ENCODE measurements at places on chromosomes 5 and 9.

DNA sequence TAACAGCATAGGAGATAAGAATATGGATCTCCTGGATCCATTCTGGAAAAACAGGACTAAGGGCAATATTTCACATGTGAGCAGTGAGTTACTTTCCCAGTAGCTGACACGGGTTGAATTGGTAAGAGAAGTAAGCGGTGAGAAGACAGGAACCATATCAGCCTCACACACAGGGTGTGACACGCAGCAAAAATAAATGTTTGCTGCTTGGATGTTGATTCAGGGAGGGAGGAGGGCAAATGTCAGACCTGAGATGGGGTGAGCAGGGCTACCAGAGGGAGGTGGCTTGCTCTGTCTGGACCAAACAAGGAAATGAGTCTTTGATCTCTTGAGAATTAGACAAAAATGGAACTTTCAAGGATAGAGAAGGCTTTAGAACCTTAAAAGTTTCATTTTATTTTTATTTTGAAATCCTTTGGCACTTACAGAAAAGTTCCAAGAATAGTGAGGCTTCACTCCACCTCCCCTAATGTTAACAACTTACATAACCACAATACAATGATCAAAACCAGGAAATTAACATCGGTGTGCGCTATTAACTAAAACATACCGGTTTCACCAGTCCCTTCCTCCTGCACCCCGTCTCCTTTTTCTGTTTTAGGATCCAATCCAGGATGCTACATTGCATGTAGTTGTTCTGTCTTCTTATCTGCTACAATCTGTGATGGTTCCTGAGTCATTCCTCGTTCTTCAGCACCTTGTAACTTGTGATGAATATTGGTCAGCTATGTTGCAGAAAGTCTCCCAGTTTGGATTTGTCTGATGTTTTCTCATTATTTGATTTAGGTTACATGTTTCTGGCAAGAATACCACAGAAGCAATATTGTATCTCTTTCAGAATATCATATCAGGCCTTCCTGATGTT, 20.5 kb upstream of the ARHGEF28 start:
- DNase-seq: no peak

- peak; percentile 81 for DNase-seq
Observed at GRCh38 chr9:109733690-109734089, 46.3 kb upstream of the PALM2AKAP2 start.

DNA sequence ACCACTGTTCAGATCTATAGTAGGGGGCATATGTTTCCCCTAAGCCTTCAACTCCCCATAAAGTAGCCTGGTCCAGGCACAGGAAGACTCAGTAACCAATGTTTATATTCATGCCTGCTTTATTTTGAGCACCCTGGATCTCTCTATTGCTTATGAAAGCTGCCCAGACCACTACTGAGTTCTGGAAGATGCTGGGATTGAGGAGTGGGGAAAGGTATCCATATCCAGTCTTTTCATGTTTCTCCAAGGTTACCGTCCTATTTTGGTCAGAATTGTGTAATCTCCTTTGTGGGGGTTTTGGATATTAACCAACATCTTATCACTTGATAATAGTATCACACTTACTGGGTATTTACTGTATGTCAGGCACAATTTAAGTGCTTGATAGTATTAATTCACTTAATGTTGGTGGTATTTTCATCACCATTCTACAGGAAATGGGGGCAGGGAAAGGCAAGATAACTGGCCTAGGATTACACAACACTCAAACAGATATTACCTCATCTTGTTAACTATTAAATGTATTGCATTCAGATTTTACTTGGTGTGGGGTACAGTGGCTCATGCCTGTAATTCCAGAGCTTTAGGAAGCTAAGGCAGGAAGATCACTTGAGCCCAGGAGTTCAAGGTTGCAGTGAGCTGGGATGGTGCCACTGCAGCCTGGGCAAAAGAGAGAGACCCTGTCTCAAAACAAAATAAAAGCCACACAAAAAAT, 36.3 kb downstream of the RUSC2 start:
- DNase-seq: peak; percentile 72

- no peak for DNase-seq
Observed at GRCh38 chr5:167375125-167375524, 916.3 kb upstream of the WWC1 start.

DNA sequence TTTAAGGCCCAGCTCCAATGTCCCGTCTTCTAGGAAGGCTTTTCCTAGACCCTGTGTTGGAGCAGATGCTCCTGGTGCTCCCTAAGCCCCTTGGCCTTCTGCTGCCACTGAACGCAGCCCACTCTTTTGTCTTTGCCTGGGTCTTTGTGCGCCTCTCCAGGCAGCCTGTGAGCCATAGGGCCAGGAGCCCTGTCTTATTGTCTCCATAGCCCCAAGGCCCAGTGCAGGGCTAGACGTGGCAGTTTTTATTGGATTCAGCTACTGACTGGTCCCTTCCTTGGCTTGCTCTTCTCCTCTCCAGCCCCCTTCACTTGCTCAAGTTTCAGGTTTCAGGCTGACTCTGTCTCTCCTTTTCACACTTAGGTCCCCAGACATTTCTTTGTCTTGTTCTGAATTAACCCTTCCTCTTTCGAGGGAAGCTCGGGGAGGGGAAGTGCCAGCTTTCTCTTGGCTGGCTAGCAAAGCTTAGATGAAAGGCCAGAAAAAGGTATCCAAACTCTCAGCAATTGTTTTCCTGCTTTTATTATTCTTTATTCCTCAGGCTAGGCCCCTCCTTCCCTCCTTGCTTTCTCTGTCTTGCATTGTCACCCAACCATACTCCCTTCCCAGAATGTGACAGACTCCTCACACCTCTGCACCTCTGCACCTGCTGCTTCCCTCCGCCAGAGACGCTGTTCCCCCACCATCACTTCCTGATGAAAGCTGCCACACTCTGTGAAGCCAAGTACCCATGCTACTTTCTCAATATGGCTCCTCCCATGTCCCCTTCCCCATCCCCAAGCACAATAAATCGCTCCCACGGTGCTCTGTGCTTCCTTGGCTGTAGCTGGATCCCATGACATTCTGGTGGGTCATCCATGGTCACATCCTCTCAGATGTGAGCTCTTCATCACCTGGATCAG, 101.6 kb upstream of the CPEB4 start:
- no peak for DNase-seq

DNA sequence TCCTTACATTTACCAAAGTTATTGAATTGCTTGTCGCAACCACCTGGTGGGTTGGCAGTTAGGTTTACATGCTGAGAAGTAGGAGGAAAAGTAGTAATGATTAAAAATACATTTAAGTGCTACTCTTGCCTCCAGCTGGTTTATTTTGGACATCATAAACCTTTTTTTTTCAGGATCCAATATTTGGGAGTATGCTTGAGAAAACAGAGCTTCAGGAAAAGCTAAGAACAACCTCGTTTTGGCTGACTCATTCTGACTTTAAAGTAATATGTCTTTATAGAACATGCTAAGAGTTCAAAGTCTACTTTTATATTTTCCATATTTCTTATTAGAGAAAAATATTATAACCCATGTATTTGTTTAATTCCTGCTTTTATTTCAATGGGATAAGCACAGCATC, 41.7 kb upstream of the BNC2 start:
- DNase-seq: peak; percentile 55

DNA sequence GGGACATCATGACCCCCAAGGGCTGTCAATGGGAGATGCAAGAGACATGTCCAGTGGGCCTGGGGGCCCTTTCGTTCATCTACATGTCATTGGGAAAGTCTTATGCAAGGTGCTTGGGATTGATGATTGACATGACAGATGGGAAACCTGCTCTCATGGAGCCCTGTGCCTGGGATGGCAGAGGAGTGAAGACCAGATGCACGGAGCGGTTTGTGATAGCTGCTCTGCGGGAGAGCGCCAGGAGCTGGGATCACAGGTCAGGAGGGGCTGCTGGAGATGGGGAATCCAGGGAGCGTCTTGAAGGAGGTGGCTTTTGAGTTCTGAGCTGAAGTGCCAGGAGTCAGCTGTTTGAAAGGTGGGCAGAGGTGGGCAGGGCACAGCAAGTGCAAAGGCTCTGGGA, 104.3 kb downstream of the FGF18 start:
- DNase-seq: no peak

- DNase-seq: peak; percentile 8
Observed at GRCh38 chr5:131218392-131218791, 45.5 kb upstream of the CDC42SE2 start.

GRCh38 chr9:97484134-97484533, 17.3 kb upstream of the TMOD1 start:
- no peak for DNase-seq

DNA sequence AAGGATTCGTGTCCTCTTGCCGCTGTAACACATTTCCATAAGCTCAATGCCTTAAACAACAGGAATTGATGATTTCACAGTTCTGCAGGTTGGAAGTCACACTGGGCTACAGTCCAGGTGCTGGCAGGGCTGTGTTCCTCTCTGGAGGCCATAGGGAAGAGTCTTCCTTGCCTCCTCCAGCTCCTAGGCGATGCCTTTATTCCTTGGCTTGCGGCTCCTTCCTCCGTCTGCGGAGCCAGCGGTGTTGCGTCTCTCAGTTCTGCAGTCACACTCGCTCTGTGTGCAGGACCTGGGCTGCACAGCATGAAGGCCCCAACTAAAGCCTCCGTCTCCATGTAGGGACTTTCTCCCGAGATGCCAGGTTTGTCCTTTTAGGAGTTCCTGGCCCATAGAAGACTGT, 70.0 kb downstream of the IL6ST start:
- DNase-seq: no peak

- DNase-seq: no peak
Observed at GRCh38 chr9:134286471-134287245, 39.6 kb upstream of the RXRA start.

- DNase-seq: peak; percentile 97
Observed at GRCh38 chr9:18393340-18394130, 80.4 kb upstream of the ADAMTSL1 start.

DNA sequence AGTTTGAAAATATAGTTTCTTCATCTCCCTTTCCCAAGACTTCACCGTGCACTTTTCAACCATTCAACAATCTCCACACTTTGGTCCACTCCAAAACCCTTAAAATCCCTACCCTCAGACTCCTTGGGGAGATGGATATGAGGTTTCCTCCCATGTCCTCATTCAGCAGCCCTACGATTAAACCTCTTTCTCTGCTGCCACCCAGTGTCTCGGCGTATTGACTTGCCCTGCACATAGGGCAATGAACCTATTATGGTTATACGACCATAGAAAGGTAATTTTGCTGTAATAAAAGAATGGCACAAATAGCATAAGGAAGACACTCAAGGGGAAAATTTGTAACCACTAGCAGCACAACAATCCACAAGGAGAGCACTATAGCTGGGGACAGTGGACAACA, 803.5 kb downstream of the TLE1 start:
- DNase-seq: no peak

DNA sequence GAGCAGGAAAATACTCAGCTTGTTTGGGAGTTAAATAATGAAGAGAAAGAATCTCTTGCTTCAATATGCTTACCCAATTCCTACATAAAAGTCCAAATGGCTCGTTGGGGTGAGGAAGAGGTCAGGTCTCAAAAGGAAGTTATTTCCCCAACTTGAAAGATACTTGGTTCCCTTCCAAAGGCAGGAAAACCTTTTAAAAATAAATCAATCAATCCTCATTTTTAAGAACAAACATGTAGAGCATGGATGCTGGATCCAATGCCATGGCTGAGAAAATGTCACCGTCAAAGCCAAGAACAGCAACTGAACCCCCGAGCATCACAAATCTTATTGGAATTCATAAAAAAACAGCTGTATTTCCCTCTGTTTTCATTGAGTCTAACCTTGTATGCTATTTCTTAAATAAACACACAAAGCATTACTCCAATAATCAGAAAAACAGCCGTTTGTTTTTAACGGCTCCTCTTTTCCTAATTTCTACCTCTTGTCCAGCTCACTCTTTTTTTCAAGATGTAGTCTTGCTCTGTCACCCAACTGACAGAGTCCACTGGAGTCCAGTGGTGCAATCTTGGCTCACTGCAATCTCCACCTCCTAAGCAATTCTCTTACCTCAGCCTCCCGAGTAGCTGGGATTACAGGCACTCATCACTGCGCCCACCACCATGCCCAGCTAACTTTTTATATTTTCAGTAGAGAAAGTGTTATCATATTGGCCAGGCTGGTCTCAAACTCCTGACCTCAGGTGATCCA, 140.7 kb downstream of the GNA14 start:
- DNase-seq: peak; percentile 65

DNA sequence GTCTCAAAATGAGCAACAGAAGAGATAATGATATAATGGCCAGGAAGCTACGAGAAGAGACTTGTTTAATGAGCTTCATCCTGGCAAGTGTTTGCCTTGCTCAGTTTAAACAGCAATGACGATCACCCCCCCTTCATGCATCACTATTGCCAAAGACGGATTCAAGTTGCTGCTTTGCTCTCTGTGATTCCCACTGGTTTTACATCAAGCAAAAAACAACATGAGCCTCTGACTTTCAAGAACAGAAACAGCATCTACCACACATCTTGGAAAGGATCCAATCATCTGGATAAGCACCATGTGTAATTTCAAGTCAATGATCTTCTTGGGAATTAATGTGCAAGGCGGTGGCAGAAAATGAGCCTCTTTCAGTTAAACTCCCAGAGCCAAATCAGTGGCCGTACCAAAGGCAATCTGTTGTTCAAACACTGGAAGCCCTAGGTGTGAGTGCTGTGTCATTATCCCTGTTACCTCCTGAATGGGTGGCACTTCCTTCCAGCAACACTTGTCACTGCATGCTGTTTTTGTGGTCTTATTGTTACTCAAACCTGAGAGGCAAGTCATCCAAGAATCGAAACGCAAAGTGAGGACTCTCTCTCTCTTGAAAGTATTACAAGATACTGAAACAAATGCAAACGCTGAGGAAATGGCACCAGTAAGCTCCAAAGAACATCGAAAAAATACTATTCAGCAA, 72.8 kb downstream of the MED27 start:
- DNase-seq: peak; percentile 30

DNA sequence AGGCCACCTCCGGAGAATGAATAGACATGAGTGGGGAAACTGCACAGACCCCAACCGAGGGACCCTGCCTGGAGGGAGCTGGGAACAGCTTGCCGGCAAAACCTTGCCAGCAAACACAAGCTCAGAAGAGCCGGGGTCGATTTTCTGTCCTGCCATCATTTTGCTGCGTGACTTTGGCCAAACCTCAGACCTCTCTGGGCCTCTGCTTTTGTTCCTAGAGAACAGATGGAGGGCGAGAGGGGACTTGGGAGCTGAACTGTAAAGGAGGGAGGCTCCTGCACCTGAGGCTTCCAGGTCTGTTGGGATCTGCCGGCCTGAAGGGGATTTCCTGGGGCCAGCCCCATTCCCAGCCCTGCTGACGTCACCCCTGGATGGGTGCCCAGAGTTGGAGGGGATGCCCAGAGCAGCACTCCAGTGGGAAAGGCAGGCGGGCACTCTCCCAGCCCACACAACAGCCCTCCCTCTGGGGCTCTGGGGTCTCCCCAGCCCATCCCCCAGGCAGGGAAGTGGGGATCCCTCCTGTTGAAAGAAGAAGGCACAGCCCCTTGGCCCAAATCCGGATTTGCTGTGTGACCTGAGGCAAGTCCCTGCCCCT, 40.4 kb upstream of the SYNPO start:
- DNase-seq: peak; percentile 92

GRCh38 chr5:16812911-16813310, 123.2 kb downstream of the MYO10 start:
- DNase-seq: peak; percentile 57
